ENCODE measurements at places on chromosomes 4 and X. TPM values are rescaled to one million over a fixed set of nuclear protein-coding genes. Genes with fewer than 3 reads are reported as not detected.

DNA sequence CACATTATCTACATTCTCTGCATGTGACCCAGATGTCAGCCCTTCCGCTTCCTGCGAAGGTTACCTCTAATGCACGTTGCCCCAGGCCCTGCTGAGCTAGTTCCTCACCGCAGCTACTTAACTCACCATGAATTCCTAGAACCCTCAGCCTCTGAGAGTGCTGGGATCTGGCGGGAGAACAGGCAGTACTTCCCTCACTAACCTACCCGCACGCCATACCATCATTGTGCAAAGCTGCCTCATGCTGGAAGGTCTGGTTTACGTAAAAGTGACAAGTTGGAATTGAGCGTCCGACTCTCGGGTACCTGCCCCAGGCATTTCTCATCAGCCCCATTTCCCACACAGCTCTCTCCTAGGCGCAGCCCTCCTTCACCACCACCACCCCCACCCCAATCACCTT is 6.3 kb downstream of the SLC25A4 start:
- ATAC-seq, result no peak

GRCh38 chr4:185874516-185875230 is 62.7 kb upstream of the SORBS2 start:
- no peak for ATAC-seq

- ATAC-seq, result no peak
These were observed 62.7 kb upstream of the DAPP1 start for GRCh38 chr4:99753931-99754330.

Gene ATP11C
- 9.4 TPM for total RNA-seq

DNA sequence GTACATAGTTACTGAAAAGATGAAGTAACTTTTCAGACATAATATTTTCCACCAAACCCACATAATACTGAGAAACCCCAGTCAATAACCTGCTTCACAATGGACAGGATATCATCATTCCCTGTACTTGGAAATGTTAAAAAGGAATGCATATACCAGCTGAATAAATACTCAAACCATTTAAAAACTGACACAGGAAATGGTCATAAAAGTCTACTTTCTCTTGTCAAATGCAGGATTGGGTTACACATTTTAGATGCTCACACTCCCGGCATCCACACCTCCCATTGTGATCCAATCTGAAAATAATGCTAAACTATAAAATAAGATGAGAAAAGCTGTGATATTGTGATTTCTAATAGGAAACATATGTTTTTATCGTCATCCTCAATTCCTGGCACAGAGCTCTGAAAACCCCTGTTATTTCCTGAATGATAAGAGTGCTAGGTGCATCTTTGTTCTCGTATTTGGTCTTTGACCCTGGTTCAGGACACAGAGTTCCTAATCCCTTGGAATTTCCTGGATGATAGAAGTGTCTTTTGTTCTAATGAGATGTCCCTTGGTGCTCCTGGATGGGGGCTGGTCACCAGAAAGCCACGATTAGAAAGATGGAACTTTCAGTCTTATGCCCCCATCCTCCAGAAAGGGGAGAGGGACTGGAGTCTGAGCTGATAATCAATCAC is 821.3 kb downstream of the TRIML1 start:
- ATAC-seq, result no peak

GRCh38 chrX:154458954-154459778 is 1.1 kb downstream of the PLXNA3 start:
- ATAC-seq, result peak; percentile 53

- no peak for ATAC-seq
These were observed 140.5 kb downstream of the PACRGL start for GRCh38 chr4:20840648-20841190.

DNA sequence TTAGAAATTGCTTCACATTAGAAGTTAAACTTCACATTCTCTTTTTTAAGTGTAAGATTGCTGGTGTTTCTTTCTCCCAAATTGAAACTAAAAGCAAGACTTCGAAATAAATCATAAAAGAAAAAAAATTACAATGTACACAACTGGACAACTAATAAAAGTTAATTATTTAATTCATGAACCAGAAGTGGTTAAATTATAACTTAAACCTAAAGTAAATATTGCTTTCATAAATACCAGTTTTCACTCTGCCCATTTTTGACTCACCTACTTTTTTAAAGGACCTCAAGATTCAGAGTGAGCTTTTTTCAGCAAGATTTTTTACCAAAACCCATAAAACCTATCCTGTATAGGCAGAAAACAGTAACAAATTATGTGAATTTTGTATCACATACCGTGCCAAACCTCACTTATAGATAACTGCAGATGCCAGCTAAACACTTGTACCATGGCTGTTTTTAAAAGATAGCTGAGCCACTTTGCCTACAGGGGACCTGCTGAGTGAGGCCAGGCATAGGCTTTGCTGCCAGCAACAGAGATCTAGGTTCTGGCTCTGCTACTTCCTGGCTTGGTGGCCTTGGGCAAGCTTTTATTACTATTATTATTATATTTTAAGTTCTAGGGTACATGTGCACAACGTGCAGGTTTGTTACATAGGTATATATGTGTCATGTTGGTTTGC is 259.8 kb downstream of the NR3C2 start:
- ATAC-seq, result no peak

Gene SETD7
- 22.7 TPM for total RNA-seq

Measured in activated T-helper 17 cell treated with anti-CD3 and anti-CD28 coated beads, Interleukin-2, amount 50 U/mL, for 72 hours (primary cell).